ENCODE measurements at places on chromosomes 11 and 22. TPM values are rescaled to one million over a fixed set of nuclear protein-coding genes. Genes with fewer than 3 reads are reported as not detected.

UPB1 gene
- total RNA-seq, result 1.9 TPM

POTEH gene
- total RNA-seq, result not detected

IFITM10 gene
- total RNA-seq, result 2.3 TPM

SULT4A1 gene
- not detected for total RNA-seq

PHETA2 gene
- 1.5 TPM for total RNA-seq

ALG12 gene
- 19.3 TPM for total RNA-seq

ANKRD13D gene
- 182 TPM for total RNA-seq

TPST2 gene
- 43.6 TPM for total RNA-seq

GSTT4 gene
- total RNA-seq, result not detected

SMC1B gene
- total RNA-seq, result 0.07 TPM

OR52I1 gene
- total RNA-seq, result not detected

MORC2 gene
- total RNA-seq, result 30.4 TPM

TAF10 gene
- 152 TPM for total RNA-seq

SMIM35 gene
- total RNA-seq, result not detected

DNAJB7 gene
- not detected for total RNA-seq

SYT13 gene
- not detected for total RNA-seq

GRCh38 chr11:59558270-59558643 lies 46.9 kb downstream of the OR4D9 start:
- no peak for DNase-seq

DNA sequence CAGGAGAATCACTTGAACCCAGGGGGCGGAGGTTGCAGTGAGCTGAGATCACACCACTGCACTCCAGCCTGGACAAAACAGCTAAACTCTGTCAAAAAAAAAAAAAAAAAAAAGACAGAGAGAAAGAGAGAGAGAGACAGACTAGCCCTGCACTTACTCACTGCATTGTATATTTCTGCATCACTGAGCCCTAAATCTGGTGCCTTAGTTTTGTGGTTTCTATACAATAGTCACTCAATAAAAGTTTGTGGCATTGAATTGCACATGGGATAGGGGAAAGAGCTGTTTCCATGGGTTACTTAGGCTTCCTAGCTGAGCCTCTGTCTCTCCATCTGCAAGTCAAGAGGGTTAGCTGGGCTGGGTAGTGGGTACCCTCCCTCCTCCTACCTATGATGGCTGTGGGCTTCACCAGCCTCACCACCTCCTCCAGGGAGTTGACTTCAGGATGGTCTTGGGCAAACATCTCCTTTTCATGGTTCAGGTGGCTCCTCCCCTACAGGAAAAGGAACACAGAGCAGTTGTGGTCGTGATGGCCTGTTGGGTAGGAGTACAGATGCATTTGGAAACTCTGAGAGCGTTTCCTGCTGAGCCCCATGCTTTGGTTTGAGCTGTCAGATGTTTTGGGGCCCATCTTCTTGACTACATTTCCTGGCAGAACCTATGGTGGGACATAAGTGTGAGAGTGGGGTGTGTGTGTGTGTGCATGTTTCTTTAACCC lies 73.2 kb downstream of the CCDC81 start:
- DNase-seq, result no peak

GRCh38 chr11:9017773-9018172 lies 14.0 kb upstream of the NRIP3 start:
- no peak for DNase-seq

DNA sequence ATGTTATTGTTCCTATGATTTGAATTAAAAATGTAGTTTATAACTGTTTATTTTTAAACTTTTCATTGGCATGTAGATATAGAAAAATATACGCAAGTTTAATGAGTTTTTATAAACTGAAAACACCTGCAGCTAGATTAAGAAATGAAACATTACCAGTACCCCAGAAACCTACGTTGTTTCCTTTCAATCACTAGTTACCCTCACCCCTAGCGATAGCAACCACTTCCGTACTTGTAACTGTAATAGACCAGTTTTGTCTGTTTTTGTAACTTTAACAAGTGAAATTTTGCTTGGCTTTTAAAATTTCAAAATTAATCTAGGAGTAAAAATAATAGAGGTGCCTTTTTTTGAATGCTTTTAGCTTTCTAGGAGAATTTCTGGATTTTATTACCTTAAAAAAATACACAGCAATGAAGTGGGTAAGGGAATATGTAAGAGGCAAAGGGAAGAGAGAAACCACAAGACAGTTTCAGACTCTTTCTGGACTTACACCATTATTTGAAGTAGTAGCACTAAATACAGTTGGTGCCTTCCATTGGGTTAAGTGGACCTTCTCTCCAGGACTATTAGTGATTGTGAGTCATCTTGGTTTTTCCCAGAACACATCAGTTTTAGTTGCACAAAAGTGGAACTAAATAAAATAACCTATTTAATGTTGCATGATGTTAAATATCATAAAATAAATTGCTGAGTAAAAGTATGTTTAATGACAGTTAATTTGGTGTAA lies 18.7 kb upstream of the NAT10 start:
- DNase-seq, result no peak

DNA sequence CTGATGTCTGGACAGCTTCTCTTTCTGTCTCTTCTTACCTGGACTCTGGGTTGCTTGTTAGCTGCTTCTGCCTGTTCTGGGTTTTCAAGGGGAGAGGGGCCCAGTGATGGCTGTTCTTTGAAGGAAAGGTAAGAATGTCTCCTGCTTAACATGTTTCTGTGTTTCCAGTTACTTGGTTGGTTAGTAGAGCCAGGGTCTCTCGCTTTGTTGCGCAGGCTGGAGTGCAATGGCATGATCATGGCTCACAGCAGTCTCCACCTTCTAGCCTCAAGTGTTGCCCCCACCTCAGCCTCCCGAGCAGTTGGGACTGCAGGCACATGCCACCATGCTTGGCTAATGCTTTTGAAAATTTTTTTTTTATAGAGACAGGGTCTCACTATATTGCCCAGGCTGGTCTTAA lies 126.6 kb downstream of the BCR start:
- DNase-seq, result no peak

GRCh38 chr22:25711491-25711890 lies 30.5 kb upstream of the MYO18B start:
- no peak for DNase-seq

GRCh38 chr22:48021991-48022401 lies 1259.5 kb downstream of the TBC1D22A start:
- no peak for DNase-seq

- no peak for DNase-seq
Observed at GRCh38 chr11:66230978-66231377, 37.5 kb upstream of the RAB1B start.

- no peak for DNase-seq
Observed at GRCh38 chr22:19776433-19777031, 16.0 kb downstream of the TBX1 start.

DNA sequence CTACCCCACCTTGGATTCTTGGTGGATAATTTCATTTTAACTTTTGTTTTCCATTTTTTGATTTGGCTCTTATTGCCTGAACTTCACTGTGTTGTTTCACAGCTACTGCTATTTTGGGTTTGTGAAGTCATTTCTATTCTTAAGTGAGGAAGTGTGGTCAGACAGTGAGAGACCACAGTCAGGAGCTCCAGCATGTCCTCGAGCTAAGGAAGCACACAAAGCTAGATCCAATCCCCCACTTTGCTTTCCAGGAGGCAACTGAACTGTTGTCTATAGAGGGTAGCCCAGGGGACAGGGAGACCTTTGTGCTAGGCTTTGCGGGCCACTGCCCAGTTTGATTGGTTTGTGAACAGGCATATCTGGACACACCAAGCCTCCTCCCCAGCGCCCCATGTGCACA lies 251.8 kb upstream of the KIRREL3 start:
- no peak for DNase-seq

GRCh38 chr22:46675938-46676337 lies 55.8 kb downstream of the GRAMD4 start:
- DNase-seq, result no peak

DNA sequence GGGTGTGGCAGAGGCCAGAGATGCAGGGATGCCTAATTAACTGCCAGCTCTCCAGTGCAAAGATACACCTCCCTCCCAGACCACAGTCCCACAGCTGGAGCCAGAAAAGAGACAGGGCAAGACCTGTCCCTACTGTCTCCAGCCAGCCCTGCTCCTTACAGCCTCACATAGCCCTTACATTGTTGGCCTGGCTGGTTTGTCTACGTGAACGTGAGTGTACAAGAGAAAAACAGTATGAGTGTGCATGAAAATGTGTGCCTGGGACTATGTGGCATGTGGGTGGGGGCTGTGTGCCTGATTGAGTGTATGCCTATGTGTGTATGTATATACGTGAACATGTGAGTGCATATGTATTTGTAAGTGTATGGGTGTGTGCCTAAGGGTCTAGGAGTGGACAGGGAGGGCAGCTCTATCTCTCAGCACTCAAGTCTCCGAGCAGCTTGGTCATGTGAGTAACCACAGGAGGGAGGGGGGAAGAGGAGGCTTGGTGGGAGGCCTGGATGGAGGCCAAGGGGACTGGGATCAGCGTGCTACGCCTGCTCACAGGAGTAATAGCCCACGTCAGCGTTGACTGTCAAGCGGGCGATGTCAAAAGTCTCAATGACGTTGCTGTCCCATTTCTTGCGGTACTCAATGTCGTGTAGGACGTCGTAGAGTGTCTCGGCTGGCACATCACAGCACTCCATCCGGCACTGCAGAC lies 6.6 kb upstream of the ARAP1 start:
- DNase-seq, result no peak

- DNase-seq, result no peak
Observed at GRCh38 chr22:33909075-33909458, 11.2 kb downstream of the LARGE1 start.

DNA sequence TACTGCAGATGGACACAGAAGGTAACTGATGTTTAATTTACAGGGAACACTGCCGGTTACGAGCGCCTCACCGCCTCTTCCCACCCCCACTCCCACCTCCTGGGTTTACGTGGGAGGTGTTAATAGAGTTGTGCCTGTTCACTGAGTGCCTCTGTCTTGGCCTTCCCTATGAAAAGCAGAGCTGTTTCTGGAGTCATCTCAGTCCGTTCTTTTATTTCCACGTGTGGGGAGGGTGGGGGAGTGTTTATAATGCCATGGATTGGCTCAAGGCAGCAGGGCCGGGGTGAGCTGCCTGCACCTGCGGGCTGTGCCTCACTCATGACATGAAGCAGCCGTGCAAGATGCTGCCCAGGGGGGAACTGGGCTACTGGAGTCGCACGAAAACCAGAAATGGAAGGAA lies 322.7 kb downstream of the CADM1 start:
- DNase-seq, result no peak

DNA sequence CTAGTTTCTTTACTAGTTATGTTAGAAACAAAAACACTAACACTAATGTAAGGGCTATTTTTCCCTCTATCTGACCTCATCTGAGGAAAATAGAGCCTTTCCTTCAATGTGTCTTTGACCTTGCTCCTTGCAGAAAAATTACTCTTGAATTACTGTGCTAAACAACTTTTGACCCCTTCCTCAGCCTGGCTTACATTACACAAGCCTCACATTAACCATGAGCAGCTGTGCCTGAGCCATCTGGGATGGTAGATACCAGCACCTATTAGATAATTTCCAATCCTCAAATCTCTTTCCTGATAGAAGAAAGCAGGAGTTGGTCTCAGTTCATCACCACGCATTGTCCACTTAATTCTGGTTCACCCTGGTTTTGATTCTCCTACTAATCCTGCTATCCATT lies 134.4 kb upstream of the NCAM1 start:
- DNase-seq, result no peak

GRCh38 chr22:47153854-47154525 lies 391.5 kb downstream of the TBC1D22A start:
- DNase-seq, result no peak

- DNase-seq, result no peak
Observed at GRCh38 chr11:121429556-121429955, 22.6 kb upstream of the SORL1 start.

DNA sequence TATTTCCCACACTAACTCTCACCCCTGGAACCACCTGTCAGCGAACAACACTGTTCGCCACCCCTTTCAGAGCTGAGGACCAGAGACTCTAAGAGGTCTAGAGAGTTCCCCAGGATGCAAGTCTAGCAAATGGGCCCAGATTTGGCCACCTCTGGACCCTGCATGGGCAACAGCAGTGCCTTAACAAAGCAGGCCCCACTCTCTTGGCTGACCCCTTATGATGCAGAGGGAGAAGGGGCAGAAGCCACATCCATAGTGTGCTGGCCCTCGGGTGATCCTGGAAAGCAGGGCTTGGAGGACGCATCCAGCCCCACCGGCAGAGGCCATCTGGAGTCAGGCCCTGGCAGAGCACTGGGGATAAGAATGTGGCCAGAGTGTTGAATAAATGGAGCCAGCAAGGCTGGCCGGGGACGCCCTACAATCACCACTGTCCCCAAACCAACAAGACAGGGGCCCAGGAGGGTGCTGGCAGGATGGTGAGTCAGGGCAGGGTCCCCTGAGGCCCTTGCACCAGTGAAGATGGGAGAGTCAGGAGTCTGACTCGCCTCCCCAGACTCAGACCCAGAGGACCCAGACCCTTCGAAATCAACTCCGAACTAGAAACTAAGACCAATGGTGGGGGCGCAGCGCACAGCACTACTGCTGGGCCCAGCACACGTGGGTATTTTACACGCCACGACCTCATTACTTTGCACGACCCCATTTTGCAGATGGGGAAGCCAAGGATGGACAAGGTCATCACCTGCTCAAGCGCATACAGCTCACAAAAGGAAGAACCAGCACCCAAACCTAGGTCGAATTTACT lies 6.5 kb downstream of the CSNK1E start:
- DNase-seq, result no peak

DNA sequence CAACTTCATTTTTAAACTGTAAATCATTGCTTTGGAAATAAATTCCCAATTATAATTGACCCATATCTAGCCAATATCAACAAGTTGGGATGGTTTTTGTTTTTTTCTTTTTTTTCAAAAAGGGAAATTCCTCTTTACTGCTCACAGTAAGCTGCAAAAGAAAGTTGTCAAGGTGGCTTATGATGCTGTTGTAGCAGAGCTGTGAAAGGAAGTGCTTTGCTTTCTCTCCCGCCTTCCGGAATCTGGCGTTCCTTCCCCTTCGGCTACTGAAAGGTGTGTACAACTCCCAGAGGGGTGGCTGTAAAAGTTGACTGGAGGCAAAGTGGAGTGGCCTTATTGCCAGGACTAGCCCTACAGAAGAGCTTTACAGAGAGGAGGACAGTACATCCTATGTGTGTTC lies 16.2 kb upstream of the ADSL start:
- DNase-seq, result no peak

DNA sequence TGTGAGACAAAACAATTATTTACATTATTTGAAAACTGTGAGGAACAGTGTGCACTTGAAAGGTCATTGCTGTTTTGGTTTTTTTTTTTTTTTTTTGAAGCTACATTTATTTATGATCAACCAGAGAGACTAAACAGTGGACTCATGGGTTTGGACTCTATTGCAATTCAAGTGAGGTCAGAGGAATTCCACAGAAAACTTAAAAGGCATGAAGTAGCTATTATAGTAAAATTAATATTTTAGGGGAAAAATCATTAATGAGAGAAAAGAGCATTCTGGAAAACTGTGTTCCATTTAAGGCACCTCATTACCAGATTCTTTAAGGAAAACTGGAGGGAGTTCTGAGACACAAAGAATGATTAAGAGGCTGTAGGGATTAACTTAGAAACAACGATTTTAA lies 102.8 kb downstream of the WNT11 start:
- DNase-seq, result no peak

- no peak for DNase-seq
Observed at GRCh38 chr11:128479144-128479543, 108.2 kb downstream of the ETS1 start.
